Activated CD4-positive, alpha-beta T cell treated with anti-CD3 and anti-CD28 coated beads, Interleukin-2, amount 50 U/mL, for 16 hours (primary cell): ENCODE measurements at places on chromosomes 16 and 17.

DNA sequence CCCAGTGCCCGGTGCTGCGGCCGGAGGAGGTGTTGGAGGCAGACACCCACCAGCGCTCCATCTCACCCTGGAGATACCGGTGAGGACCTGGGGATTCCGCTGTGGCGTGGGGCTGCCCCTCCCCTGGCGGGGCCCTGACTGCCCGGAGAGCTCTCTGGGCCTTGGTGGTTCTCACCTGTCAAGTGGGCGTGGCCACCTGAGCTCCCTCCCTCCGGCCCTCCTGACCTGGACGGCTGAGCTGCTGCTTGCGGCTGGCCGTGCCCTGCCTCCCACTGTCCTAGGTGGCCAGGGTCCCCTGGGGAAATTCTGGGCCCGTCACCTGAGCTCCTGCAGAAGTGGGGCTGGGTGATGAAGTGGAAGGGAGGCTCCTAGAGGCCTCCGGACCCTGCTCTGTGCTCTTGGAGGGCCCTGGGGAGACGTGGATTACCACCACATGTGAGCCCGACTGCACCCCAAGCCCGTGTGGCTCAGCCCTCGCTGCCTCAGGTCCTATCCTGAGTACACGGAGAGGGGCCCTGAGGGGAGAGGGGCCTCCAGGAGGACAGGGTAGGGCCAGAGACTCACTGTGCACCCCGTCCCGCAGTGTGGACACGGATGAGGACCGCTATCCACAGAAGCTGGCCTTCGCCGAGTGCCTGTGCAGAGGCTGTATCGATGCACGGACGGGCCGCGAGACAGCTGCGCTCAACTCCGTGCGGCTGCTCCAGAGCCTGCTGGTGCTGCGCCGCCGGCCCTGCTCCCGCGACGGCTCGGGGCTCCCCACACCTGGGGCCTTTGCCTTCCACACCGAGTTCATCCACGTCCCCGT, 1.1 kb downstream of the IL17C start:
- no peak for DNase-seq

- DNase-seq, result no peak
Measured at GRCh38 chr17:41212524-41213169, 13.8 kb upstream of the KRTAP9-2 start.

GRCh38 chr16:50702725-50703124, 9.3 kb downstream of the NOD2 start:
- DNase-seq, result no peak

GRCh38 chr16:56370875-56371659, 54.3 kb downstream of the AMFR start:
- DNase-seq, result no peak

- no peak for DNase-seq
Measured at GRCh38 chr17:72353502-72353901, 232.7 kb downstream of the SOX9 start.

DNA sequence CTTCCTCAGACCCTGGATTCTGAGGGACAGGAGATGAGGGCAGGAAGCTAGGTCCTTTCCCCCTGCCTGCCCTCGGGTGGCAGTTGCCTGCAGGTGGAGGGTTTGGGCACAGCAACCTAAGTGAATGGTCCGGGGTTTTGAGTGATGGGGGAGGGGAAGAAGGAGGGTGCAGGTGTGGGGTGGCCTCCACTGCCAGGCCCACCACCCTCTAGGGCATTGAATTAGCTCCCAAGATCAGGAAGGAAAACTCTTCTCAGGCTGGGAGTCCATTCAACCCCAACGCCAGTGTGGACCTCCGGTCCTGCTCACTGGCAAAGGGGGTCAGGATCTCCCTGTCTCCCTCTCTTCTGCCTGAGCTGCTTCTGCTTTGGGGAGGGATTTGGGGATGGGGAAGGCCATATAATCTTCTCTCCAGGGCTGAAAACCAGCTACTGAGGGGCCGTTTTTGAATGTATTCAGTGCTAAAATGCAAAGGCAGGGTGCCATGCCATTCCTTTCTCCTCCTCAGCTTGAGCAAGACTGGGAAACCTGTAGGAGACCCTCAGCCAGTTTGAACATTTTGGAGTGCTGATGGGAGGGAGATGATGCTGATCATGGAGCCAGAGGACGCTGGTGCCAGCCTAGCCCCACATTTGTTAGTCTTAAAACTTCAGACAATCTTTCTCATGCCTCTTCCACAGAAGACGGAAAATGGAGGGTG, 18.8 kb downstream of the GRB7 start:
- no peak for DNase-seq

DNA sequence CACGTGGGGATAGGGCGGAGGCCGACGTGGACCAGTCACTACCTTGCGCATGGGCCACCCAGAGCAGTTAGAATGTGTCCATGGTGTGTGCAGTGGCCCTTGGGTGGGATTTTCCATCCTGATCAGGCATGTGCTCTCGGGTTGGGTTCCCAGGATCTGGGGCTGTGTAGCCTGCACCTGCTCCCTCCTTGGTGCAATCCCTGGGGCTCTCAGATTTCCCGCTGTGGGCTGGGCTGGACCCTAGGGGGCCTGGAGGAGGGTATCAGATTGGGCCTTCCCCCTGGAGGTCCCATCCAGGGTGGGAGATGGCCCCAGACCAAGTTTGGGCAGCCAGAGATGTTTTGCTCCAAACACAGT, 1.3 kb downstream of the SMTNL2 start:
- no peak for DNase-seq

GRCh38 chr17:41801374-41802271, 10.1 kb downstream of the P3H4 start:
- DNase-seq, result peak; percentile 72

- DNase-seq, result no peak
Measured at GRCh38 chr16:19672378-19672777, 45.6 kb downstream of the KNOP1 start.

DNA sequence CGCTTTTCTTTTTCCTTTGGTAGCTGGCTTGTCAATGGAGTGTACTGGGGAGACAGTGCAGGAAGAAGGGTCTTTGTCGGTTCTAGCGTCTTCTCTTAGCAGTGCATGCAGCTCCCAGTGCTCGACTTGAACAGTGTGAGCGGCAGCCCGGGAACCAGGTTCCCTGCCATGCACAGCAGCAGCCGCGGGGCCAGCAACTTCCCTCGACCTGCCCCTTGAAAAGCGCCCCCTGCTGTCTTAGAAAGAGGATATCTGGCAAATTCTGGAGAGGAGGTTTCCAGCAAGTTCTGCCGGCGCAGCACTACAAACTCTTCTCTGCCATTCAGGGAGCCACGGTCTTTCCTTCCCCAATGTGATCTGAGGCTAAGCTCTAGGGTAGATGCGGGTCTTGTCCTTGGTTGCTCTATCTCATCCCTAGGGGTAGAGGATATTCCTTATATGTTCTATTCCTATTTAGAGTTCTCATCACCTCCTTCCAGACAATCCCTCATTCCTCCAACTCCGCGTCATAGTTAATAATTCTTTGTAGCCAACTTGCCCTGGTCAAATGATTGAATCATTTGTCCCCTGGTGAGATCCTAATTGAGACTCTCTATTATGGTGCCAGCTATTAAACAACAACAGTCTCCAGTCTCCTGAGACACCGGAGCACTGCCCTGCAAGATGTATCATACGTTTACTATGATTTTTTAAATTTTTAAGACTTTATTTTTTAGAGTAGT, 451.3 kb downstream of the PMP22 start:
- peak; percentile 4 for DNase-seq

- DNase-seq, result no peak
Measured at GRCh38 chr17:13636951-13637350, 35.2 kb upstream of the HS3ST3A1 start.

DNA sequence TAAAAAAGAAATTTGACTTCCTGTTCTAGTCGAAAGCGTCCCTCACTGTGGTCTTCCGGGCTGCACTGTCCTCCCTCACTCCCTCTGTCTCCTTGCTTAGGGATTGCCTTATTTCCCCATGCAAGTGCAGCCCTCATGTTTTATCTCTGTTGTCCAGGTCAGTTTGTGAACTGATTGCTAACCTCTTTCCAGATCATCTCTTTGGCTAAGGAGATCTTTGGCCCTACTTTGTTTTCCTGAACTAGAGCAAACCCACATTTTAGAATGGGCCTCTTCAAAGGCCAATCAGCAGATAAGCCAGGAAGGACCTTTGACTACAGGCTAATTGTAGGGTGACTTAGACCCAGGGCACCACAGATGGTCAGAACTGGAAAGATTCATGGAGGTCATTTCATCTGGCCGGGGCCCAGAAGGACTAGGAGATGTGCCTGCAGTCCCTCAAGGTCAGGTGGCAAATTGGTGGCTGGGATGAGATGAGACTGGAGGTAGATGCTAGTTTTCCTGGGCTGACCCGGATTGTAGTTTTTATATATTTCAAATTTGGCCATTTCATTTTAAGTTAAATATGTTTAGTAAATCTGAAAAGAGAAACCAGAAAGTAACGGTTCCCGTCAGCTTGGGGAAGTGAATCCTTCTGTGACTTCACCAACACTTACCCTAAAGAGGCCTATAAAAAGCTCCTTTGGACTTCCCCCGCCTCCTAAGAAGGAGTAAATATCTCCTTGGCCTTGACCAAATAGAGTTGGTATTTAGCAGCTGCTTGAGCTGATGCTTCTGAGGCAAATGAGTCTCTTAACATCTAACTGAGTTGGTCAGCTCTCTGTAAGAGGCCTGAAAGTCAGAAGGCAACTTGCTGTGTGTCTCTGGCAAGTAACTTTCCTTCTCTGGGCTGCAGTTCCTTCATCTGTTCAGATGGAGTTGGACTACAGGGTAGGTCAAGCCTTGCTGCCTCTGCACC, 6.2 kb upstream of the SLC25A19 start:
- peak; percentile 86 for DNase-seq

- DNase-seq, result no peak
Measured at GRCh38 chr17:22242472-22242871, 550.1 kb downstream of the KCNJ18 start.

GRCh38 chr16:73016488-73016830, 31.5 kb downstream of the ZFHX3 start:
- no peak for DNase-seq

DNA sequence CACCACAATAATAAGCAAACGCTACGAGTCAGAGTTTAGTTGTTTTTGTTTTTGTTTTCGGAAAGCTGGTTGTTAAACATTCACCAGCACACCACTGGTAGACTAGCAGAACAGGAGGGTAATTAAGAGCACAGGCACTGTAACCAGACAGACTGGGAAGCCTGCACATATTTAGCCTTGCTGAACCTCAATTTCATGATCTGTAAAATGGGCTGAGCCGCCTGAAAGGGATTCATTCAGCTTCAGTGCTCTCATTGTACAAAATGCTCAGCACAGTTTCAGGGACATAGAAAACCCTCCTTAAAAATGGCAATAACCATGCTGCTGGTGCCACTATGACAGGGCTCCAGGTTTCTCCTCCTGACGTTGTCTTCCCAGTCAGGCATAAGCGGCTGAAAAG, 66.4 kb downstream of the TMEM114 start:
- no peak for DNase-seq
